ENCODE measurements at places on chromosomes 13 and 19.

DNA sequence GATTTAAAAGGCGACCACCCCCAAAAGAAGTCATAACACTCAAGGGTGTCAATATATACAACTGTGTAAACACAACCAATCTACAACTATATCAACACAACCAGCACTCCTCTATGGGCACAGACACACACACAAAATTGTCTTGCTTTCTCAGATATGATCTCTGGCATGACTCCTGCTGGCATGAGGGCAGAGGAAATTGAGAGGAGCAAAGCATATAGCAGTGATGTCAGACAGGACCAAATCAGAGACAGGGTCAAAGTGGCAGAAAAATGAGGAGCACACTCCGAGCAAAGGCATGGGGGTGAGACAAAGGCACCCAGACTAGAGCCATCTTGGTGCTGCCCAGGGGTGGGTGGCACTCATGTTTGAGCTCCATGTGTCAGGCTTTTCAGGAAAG, 9.6 kb downstream of the IRGQ start:
- no peak for DNase-seq

DNA sequence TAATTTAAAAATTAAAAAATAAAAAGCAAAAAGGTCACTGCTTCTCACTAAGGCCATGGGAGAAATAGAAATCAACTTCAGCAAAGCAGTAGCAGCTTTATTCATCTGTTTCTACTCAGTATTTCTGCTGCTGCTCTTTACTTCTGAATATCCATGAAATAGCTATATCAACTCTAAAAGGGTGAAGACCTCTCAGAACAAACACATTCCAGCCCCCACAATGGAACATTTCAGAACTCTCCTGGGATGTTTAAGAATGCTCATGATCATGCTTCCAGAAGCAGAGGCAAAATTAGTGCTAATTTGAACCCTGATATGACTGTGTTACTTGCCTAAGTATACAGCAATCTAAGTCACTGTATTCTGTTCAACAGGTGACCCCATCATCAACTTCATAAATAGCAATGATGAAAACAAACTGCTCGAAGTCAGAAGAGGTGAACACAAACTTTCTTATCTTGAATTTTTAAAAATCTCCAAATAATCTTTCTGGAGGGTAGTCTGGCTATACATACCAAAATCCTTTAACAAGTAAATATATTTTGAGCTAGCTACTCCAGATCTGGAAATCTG, 29.6 kb upstream of the DOCK9 start:
- no peak for DNase-seq

- no peak for DNase-seq
Measured at GRCh38 chr13:49278211-49278610, 30.5 kb downstream of the CDADC1 start.

DNA sequence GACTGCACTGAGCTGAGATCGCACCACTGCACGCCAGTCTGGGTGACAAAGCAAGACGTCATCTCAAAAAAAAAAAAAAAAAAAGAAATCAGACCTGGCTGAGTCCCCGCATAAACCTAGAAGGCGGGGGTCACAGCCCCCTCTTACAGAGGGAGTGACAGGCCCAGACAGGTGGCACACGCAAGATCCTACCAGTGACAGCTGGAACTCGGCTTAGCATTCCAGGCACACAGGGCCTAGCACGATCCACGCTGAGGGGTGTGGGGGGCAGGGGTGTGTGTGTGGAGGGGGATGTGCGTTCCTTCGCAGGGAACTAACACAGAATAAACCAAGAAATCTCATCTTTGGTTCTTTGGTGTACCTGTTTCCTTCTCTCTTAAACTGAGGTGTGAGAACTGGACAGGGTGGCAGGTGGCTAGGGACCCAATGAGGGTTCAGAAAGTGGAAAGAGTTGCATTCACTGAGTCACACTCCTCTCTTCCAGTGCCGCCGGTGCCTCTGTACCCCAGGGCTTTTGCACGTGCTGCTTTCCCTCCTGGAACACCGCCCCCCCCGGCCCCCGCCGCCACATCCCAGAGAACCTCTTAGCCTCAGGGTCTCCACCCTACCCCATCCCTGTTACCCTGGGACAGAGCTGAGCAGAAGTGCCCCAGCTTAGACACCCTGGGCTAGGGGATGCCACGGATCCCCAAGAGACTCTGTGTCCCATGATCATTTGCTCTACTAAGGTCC, 5.0 kb downstream of the SGTA start:
- no peak for DNase-seq

DNA sequence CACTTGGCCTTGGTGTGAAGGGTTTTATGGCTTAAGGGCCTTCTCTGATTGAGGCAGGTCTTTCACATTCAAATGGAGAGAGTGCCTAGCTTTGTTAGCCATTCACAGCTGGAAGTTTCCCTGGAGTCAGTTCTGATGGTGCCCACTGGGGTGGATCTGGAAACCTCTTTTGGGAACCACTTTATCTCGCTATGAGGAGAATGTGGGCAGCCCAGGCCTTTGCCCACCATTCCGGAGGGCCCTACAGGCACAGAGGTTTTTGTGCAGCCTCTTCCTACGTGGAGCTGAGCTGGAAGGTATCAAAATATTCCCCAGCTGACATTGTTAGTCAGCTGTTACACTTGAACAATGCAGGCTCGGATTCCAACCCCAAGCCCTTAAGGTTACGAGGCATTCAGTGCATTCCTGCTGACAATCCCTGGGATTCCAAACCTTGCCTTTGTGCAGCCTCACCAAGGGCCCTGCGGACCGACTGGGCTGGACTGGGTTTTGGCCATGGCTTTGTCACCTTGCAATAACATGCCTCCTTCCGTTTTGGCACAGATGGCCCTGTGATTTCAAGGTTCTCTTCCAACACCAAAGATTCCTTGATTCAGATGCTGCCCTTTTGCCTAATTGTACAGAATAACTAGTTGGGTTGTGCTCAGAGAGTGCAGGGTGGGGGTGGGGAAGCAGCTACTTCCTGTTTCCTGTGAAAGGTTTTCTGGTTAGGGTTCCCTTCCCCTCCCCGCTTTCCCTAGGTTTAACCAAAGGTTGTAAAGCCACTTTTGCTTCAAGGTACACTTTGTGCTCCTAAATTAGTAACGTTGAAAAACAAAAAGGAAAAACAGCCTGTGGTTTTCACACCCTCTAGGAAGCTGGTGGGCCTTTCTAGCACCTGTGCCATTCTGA, 27.0 kb downstream of the SAE1 start:
- no peak for DNase-seq

DNA sequence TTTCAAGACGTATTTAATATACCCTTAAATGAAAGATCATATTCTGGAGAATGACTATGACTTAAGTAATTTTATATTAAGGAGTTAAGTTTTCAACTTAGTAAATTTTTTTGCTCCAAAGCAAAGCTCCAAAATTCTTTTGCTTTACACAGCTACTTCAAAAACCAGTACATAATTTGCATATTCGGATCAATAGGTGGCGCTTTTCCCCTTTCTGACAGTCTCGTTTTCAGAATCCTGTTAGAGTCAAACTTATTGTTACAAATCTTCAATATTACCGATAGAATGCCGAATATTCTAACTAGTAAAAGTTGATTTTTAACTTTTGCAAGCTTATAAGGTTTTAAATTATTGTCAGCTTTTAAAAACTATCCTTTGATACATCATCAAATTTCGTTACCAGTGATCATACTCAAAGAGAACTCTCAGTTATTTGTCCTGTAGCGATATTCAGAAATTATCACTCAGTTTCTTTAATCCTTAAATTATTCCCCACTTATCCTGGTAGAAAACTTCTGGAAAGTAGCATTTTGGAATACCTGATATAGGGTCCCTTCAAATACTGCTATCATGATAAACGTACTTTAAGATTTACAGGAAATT, 852.7 kb upstream of the KLHL1 start:
- DNase-seq = no peak

GRCh38 chr19:15421721-15422260, 3.0 kb upstream of the AKAP8L start:
- no peak for DNase-seq

- peak; percentile 67 for DNase-seq
Measured at GRCh38 chr19:41449079-41449864, 6.3 kb downstream of the ERICH4 start.

- DNase-seq = no peak
Measured at GRCh38 chr13:105579821-105580710, 955.4 kb downstream of the EFNB2 start.

DNA sequence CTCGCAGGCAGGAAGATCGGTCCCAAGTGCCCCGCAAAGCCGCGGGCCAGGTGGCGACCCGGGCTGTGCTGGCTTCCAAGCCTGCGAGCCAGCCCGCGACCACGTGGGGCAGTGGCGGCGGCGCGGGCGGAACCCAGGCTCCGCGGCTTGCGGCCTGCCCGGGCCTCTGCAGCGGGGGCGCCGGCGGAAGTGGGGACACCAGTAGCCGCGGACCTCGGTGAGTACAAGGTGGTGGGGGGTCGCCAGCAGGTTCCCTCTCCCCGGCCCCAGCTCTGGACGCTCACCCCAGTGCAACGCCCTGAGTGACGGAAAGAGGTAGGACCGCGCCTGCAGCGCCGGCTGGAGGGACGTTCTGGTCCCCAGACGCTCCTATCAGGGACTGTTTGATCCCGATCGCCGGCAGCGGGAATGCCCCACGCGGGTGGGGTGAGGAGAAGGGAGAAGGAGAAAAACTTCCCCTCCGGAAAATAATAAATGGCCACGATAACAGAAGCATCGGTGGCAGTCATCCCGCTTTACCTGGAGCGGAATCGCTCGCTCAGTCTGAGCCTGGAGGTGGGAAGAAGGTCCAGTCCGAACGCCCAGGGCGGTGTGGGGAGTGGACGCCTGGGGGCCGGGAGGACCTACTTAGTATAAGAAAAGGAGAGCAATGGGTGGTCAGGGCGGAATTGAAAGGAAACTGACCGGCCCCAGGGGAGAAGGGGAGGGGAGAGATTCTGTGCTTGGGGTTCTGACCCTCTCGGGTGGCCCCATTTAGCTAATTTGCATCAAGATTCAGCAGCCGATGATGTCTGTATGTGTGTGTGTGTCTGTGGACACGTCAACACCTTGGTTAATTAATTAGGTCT, at the start of gene GEMIN7:
Gene GEMIN7, plus strand, starts transcription at position 198 of the 848 bp plus-strand sequence. CDS start 10,855 bp downstream, outside the sequence.
- DNase-seq = peak; percentile 75

DNA sequence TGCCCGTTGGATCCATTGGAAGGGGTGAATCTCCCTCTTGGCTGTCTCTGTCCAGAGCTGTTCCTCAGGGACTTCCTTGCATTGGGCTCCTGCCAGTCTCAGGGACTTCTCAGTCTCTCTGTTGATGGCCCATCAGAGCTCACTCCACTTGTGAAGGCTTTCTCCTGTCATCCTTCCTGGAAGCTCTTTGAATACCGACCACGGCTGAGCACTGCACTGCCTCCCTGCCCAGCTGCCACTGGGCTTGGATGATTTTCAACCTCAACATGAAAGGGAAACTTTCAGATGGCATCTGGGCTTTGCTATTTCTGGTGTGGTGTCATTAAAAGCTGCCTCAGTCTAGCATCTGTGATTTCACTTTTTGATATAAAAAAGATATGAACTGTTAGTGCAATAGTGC, 66.1 kb upstream of the ANKRD10 start:
- no peak for DNase-seq

GRCh38 chr13:31970231-31970930, 61.2 kb upstream of the FRY start:
- no peak for DNase-seq

- DNase-seq = no peak
Measured at GRCh38 chr19:29479941-29480340, 45.9 kb upstream of the VSTM2B start.

DNA sequence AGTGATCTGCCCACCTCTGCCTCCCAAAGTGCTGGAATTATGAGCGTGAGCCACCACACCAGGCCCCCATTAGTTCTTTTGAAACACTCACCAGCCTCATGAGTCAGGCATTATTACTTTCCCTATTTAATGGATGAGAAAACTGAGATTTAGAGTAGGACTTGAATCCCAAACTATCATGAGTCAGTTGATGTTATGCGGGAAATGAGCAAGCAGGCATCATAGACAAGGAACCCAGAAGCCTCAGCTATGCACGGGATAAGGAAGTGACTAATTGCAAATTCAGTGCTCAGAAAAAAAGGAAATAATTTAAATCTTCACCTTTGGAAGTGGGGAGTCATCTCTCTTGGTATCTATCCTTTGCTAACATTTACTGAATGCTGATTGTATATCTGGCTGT, 217.5 kb downstream of the ABCC4 start:
- DNase-seq = no peak

- peak; percentile 20 for DNase-seq
Measured at GRCh38 chr13:40428354-40428753, 238.1 kb downstream of the FOXO1 start.

DNA sequence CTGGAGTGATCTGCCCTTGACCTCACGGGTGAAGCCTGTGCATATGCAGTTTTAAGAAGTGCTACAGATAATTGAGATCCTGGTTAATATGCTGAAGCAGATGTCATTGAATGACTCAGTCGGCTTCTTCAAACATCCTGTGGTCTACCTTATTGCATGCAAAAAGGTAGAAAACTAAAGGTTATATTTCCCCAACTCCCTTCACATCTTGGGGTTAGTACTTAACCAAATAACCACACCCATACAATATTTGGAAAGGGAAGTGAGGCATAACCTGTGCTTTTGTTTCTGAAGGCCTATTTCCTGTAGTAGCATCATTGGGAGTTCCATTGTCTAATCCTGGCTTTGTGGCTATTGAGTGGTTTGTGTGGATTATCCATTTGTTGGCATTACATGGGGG, 58.3 kb downstream of the RAP2A start:
- no peak for DNase-seq

- DNase-seq = peak; percentile 73
Measured at GRCh38 chr19:17282488-17283125, 906 bp downstream of the ANKLE1 start.

- DNase-seq = peak; percentile 93
Measured at GRCh38 chr19:1074544-1075283, 7.7 kb downstream of the ARHGAP45 start.

DNA sequence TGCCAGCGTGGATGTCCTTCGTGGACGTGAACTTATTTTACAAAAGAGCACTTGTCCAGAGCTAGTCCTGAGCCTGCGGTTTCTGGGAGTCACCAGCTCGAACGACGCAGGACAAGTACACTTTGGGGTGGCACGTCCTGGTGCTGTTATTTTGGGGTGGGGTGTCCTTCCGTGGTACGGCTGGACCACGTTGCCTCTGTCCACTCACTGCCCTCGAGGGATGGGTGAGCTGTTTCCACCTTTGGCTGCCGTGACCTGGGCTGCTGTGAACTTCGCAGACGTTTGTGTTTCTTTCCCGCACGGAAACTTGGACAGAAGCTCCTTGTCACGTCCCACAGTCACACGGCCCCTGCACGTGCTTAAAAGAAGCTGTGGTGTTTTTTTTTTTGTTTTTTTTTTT, 11.0 kb downstream of the GZMM start:
- DNase-seq = no peak

- DNase-seq = no peak
Measured at GRCh38 chr13:38582133-38582532, 104.7 kb upstream of the FREM2 start.

- DNase-seq = no peak
Measured at GRCh38 chr19:41416194-41416674, 10.9 kb downstream of the B3GNT8 start.

- DNase-seq = no peak
Measured at GRCh38 chr19:40530091-40530901, 46.4 kb upstream of the SHKBP1 start.

GRCh38 chr13:80533175-80533574, 192.2 kb upstream of the SPRY2 start:
- no peak for DNase-seq

GRCh38 chr13:85099245-85099644, 700.0 kb downstream of the SLITRK6 start:
- DNase-seq = no peak

- DNase-seq = no peak
Measured at GRCh38 chr19:48421548-48421947, 24.2 kb upstream of the GRWD1 start.

All from CD4-positive, alpha-beta T cell treated with Interferon gamma for 1 hour (primary cell).